Activated T-cell treated with anti-CD3 and anti-CD28 coated beads for 1 hour (primary cell): ENCODE measurements at places on chromosomes 1 and 21.

GRCh38 chr1:37865348-37866120 lies 6.1 kb upstream of the MTF1 start:
- DNase-seq, result no peak

- no peak for DNase-seq
These were observed 81.9 kb upstream of the HAO2 start for GRCh38 chr1:119286587-119287181.

GRCh38 chr1:57845041-57845440 lies 421.2 kb upstream of the DAB1 start:
- no peak for DNase-seq

DNA sequence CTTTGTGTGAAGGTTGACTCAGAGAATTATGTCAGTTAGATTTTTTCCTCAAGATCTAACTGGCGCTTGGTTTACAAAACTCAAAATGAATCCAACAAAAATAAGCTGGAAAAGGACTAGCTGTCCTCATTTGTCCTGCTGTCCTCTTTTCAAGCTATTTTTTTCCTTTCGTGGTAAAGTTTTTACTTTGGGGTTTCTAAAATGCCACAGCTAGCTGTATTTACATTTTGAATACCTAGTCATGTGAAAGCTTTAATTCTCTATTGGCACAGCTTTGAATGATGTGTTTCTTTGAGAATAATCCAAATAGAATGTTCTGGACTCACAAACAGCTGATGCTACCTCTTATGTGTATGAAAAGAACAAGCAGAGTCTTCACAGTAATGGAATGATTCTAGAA lies 673.6 kb upstream of the NR5A2 start:
- no peak for DNase-seq

GRCh38 chr1:192737306-192737705 lies 71.5 kb upstream of the RGS2 start:
- DNase-seq, result no peak

DNA sequence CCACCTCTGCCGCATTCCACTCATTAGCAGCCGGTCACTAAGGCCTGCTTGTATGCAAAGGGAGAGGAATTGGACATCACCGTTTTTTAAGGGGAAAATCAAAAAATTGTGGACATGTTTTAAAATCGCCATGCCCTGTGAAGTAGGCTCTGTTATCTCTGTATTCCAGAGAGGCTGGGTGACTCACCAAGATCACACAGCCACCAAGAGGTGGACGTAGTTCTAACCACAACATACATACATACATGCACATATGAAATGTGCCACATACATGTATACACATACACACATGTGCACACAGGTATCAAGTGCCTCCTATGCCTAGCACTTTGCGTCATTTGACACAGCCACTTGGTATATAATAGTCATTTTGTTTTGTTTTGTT lies 16.0 kb upstream of the ZSCAN20 start:
- no peak for DNase-seq

DNA sequence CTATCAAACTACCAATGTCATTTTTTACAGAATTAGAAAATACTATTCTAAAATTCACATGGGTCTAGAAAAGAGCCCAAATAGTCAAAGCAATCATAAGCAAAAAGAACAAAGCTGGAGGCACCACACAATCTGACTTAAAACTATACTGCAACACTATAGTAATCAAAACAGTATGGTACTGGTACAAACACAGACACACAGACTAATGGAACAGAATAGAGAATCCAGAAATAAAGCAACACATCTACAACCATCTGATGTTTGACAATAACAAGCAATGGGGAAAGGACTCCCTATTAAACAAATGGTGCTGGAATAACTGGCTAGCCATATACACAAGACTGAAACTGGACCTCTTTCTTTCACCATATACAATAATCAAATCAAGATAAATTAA lies 39.8 kb downstream of the CD53 start:
- DNase-seq, result no peak

- no peak for DNase-seq
These were observed 4.1 kb downstream of the C1orf174 start for GRCh38 chr1:3895951-3896325.

DNA sequence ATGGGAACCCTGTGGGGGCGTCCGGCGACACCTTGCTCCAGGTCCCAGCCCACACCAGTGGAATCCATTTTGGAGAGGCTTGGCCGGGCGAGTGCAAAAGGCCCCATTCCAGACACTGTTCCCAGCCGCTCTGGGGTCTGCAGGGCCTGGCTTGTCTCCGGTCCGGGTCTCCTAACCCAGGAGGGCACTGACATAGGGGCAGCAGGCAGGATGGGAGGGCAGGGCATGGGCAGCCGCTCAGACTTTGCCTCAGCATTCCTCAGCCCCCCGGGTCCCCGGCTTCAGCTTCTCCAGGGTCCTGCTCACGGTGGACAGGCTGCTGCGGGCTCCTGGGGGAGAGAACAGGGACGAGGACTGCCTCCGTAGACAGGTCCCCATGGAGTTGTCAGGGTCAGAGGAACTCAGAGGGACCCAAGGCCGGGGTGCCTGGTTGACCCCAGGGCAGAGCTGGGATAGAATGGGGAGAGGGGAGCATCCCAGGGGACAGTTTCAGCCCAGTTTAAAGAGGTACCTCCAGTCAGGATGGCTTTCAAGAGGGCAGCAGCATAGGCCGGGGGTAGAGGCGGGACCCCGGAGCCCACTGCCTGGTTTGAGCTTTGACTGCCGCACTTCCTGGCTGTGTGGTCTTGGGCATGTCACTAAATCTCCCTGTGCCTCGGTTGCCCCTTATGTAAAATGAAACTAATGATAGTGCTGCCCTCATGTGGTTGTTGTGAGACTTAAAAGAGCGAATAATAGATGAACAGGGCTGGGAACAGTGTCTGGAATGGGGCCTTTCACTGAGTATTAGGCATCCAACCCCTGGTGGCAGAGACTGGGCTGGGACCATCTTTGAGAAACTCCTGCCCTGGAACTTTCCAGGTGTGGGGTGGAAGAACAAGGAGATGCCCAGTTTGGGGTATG lies 3.7 kb downstream of the KNCN start:
- no peak for DNase-seq

- no peak for DNase-seq
These were observed 144.7 kb downstream of the MRPL39 start for GRCh38 chr21:25462517-25462971.

- no peak for DNase-seq
These were observed 255.4 kb upstream of the IRF2BP2 start for GRCh38 chr1:234865171-234866006.

DNA sequence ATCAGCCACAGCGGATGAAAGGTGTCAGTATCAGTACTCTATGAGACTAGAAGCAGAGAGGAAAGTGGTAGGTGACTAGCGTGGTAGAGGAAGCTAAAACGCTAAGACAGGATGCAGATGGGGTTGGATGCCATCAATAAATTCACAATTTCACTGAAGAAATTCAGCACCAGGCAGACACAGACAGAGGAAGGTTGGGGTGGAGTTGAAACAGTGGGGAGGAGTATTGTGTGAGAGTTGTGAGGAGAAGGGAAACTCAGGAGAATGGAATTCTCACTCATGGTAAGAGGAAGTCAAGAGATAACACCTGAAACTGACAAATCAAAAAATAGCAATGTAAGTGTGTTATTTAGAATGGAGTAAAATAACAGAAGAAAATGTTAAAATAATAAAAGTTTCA lies 208.5 kb upstream of the DAB1 start:
- DNase-seq, result no peak

GRCh38 chr1:33380811-33381210 lies 50.1 kb downstream of the PHC2 start:
- DNase-seq, result no peak

DNA sequence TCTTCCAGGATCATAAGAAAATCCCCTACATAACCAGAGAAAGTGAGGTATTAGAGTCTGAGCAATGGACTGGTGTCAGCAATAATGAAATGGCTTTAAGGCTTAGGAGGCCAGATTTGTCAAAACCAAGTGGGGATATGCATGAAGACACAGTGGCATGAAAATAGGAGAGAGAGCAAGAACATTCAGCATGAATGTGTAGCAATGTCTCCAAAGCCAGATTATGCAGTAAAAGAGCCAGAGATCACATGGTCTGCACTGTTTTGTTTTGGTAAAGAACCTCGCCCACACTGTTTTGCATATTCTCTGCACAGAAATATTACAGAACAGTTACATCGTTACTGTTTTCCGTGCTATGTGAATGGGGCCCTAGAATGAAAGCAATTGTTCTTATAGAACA lies 589.4 kb downstream of the PLPP3 start:
- DNase-seq, result no peak

- DNase-seq, result no peak
These were observed 3.9 kb downstream of the NHLH1 start for GRCh38 chr1:160370561-160371345.
